Tibial nerve (tissue), 4 donors: ENCODE measurements at places on chromosomes 13 and 19. TPM values are rescaled to one million over a fixed set of nuclear protein-coding genes. Genes with fewer than 3 reads are reported as not detected.

Gene NAPSA
- not detected for total RNA-seq

DNA sequence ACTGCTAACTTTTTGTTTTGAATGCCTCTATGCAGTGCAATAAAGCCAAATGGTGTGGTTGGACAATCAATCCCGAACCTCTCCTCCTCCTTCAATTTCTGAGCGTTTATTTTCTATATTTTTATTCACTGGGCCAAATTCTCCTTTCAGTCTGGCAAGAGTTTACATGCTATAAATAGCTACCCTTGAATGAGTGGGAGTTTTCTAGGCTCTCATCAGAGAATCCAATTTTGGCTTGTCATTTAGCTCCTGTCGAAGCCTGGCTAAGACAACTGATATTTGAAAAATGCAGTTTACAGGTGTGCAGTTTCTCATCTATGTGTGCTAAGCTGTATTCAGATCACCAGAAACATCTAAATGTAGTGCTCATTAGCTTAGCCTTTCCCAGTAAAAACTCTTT is 61.8 kb downstream of the OLFM4 start:
- no peak overlapping the region for H3K4me3 ChIP-seq
- no peaks in the 10 kb centered on the region for H3K36me3 ChIP-seq
- peaks cover 4% of the 10 kb centered on the region for H3K4me1 ChIP-seq
- H3K27ac ChIP-seq, result no peak overlapping the region
- no peaks in the 10 kb centered on the region for H3K27me3 ChIP-seq

DNA sequence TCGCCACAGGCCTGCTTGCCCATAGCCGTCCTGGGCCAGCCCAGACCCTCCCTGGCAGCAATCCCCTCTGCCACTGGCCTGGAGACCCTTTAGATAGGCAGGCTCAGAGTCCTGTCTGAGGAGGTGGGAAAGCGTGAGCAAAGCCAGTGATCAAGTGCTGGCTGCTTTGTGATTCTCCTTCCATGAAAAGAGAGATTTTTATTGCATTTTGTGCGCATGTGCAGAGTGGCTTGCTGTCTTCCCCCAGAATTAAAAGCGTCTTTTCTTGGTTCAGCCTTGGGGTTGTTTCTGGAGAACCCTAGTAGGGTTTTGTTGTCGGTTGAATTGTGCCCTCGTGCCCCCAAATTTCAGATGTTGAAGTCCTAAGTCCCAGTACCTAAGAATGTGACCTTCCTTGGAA is 44.9 kb upstream of the DCT start:
- H3K27ac ChIP-seq, result no peak overlapping the region
- H3K27me3 ChIP-seq, result no peaks in the 10 kb centered on the region
- H3K4me3 ChIP-seq, result no peak overlapping the region
- H3K36me3 ChIP-seq, result no peaks in the 10 kb centered on the region

DNA sequence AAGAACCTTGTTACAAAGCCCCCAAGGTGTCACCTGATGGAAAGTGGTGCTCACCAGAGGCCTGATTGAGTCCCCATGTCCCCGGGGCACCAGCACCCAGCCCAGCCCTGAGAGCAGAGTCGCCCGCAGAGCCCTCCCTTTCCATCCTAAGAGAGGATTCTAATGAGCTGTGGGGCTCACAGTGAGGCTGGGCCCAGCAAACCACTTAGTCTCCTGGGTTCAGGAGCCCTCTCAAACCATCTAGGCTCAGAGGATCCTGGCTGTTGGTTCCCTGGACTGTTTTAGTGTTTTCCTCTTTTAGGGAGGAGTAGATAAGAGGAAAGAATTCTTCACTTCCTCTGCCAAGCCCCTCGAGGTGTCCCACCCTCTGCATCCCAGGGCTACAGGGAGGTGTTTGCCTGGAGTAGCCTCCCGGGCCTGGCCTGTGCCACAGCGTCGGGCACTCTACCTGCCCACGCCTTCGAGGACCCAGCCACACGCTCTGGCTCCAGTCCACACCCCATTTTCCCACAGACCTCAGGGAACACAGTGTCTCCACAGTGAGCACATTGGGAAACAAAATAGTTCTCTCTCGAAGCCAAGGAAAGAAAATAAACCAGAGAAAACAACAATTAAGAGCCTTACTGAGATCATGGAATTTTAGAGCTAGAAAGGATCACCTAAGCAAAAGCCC is 34.4 kb downstream of the DHRS12 start:
- DNase-seq, result peak; percentile 75
- H3K36me3 ChIP-seq, result no peaks in the 10 kb centered on the region
- H3K27me3 ChIP-seq, result no peaks in the 10 kb centered on the region
- H3K27ac ChIP-seq, result peak overlapping the region; percentile 84
- no peaks in the 10 kb centered on the region for H3K4me1 ChIP-seq

- H3K36me3 ChIP-seq, result peaks cover 4% of the 10 kb centered on the region
- H3K4me3 ChIP-seq, result no peak overlapping the region
- H3K27ac ChIP-seq, result no peak overlapping the region
These were observed 102.5 kb downstream of the FAM216B start for GRCh38 chr13:42883771-42884467.

DNA sequence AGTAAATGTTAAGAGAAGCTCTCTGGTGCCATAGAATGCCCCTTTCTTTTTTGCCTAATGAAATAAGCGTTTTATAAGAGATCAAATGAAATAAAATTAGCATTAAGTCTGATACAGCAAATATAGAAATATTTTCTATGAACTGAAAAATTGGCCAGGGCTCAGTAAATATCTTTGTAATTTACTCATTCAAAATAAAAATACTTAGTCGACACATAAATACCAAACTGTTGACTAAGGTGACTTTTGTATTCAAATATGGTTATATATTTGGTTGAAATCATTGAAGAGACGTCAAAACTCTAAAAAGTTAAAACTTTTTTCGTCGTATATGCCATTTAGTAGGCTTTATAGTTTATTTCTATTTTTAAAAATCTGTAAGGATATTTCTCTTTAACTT is 25.6 kb downstream of the IPO5 start:
- H3K4me1 ChIP-seq, result no peaks in the 10 kb centered on the region
- peaks cover 14% of the 10 kb centered on the region for H3K36me3 ChIP-seq
- no peak overlapping the region for H3K4me3 ChIP-seq

DNA sequence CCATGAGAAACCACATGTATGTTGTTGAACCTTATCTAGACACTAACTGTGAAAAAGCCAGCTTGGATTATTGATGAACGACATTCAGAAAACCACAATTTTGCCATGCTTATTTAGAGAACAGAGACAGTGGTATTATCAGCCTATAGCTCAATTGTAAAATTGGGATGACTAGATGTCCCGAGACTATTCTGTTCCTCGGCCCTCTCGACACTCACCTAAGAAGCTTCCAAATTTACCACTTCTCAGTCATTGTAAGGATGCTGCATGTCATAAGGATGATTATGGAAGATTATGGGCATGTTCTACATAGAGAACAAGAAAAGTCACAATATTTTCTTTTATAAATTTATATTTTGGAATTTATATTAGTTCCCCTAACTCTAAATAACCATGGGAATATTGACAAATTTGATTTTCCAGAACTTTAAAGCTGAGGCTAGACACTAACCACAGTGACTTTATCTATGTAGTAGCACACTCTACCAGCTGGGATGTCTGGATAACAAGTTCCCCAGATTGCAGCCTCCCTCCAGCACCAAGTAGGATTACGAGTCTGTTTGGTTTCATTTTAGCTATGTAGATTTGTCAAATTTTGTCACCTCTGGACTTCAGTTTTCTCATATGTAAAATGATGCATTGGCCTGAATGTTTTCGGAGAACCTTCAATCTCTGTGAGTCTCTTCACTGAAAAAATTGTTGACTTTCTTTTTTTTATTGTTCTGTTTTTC is 513.6 kb downstream of the IRS2 start:
- H3K27me3 ChIP-seq, result no peaks in the 10 kb centered on the region
- H3K36me3 ChIP-seq, result no peaks in the 10 kb centered on the region
- H3K4me3 ChIP-seq, result no peak overlapping the region
- no peak overlapping the region for H3K27ac ChIP-seq

Gene AMH
- 0.59 TPM for total RNA-seq

Gene SPC24
- 2.6 TPM for total RNA-seq

- H3K36me3 ChIP-seq, result peaks cover 34% of the 10 kb centered on the region
- DNase-seq, result no peak
- peaks cover 22% of the 10 kb centered on the region for H3K4me1 ChIP-seq
- H3K27me3 ChIP-seq, result no peaks in the 10 kb centered on the region
These were observed 2.0 kb downstream of the CDC34 start for GRCh38 chr19:533364-534058.

- H3K36me3 ChIP-seq, result no peaks in the 10 kb centered on the region
- H3K4me1 ChIP-seq, result no peaks in the 10 kb centered on the region
These were observed 284.1 kb upstream of the ZNF507 start for GRCh38 chr19:32061315-32061714.

DNA sequence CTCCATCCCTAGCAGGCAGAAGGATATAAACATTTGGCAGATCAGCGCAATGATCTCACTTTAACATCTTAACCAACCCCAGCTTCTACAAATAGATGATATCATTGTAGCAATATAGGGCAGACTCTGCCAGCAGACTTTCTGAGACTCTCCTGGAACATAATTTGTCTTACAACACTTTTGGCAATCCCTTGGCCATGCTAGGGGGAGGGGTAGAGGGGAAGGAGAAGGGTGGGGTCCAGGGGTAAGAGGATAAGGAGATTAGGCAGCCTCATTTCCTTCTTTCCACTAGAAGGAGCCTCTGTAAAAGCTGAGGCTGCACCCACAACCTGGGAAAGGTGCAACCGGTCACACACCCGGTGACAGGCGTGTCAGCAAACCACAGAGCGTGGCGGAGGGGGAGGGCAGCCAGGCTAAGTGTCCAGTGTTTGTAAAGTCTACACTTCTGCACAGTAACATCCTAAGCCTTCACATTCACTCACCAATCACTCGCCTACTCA is 8.7 kb upstream of the UBAC2 start:
- no peak overlapping the region for H3K27ac ChIP-seq
- no peaks in the 10 kb centered on the region for H3K27me3 ChIP-seq
- no peak overlapping the region for H3K4me3 ChIP-seq
- no peaks in the 10 kb centered on the region for H3K36me3 ChIP-seq

Gene SIGLEC14
- total RNA-seq, result 1.9 TPM

GRCh38 chr13:66461021-66461420 is 769.1 kb downstream of the PCDH9 start:
- no peak overlapping the region for H3K4me3 ChIP-seq
- no peaks in the 10 kb centered on the region for H3K36me3 ChIP-seq
- no peak for DNase-seq
- no peaks in the 10 kb centered on the region for H3K4me1 ChIP-seq

Gene GAS6
- total RNA-seq, result 503 TPM

Gene DACT3
- 7.1 TPM for total RNA-seq

- no peak overlapping the region for H3K27ac ChIP-seq
- H3K4me1 ChIP-seq, result no peaks in the 10 kb centered on the region
- no peaks in the 10 kb centered on the region for H3K27me3 ChIP-seq
These were observed 8.1 kb downstream of the ARHGEF7 start for GRCh38 chr13:111123221-111123620.

- no peak overlapping the region for H3K4me3 ChIP-seq
- no peaks in the 10 kb centered on the region for H3K36me3 ChIP-seq
- no peak for DNase-seq
- no peaks in the 10 kb centered on the region for H3K4me1 ChIP-seq
- H3K27me3 ChIP-seq, result no peaks in the 10 kb centered on the region
- H3K27ac ChIP-seq, result no peak overlapping the region
These were observed 2080.4 kb downstream of the PCDH9 start for GRCh38 chr13:65149687-65150086.

Gene AZU1
- not detected for total RNA-seq

- no peak overlapping the region for H3K27ac ChIP-seq
- no peak for DNase-seq
- no peaks in the 10 kb centered on the region for H3K27me3 ChIP-seq
These were observed 157.6 kb downstream of the KLF5 start for GRCh38 chr13:73216381-73216831.

- no peak within 1 kb of the TSS for H3K27ac ChIP-seq
- no peaks in the 10 kb centered on the region for H3K4me1 ChIP-seq
- no peaks in the 10 kb centered on the region for H3K36me3 ChIP-seq
- DNase-seq, result peak; percentile 10
- H3K27me3 ChIP-seq, result no peaks in the 10 kb centered on the region
- peak within 1 kb of the TSS; percentile 48 for H3K4me3 ChIP-seq
These were observed at the start of gene C2CD4C for GRCh38 chr19:408902-409515. Gene C2CD4C (minus strand): TSS chr19:409147. CDS start chr19:408361, 786 bp downstream.

- H3K4me1 ChIP-seq, result no peaks in the 10 kb centered on the region
- H3K27ac ChIP-seq, result no peak overlapping the region
- no peaks in the 10 kb centered on the region for H3K27me3 ChIP-seq
- H3K4me3 ChIP-seq, result no peak overlapping the region
- no peak for DNase-seq
- no peaks in the 10 kb centered on the region for H3K36me3 ChIP-seq
These were observed 16.3 kb upstream of the PTPRS start for GRCh38 chr19:5356918-5357317.

DNA sequence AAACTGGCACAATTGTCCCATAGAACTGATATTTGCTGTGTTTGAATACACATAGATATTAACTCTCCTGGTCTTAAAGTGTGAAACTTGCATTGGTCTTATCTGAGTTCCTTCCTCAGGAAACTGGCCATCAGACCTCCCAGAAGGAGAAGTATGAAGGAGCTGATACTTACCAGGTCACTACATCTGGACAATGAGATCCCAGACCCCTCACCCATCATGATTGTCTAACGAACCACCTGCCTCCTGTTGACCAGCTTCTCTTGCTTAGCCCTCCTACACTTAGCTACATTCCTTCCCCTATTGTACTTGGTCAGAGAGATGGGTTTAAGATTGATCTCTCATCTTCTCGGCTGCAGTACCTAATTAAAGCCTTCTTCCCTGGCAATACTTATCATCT is 413.3 kb downstream of the KCTD12 start:
- H3K4me1 ChIP-seq, result no peaks in the 10 kb centered on the region
- H3K27ac ChIP-seq, result peak overlapping the region; percentile 23
- H3K4me3 ChIP-seq, result no peak overlapping the region
- no peaks in the 10 kb centered on the region for H3K36me3 ChIP-seq
- DNase-seq, result no peak

Gene ZNF471
- 11.4 TPM for total RNA-seq

DNA sequence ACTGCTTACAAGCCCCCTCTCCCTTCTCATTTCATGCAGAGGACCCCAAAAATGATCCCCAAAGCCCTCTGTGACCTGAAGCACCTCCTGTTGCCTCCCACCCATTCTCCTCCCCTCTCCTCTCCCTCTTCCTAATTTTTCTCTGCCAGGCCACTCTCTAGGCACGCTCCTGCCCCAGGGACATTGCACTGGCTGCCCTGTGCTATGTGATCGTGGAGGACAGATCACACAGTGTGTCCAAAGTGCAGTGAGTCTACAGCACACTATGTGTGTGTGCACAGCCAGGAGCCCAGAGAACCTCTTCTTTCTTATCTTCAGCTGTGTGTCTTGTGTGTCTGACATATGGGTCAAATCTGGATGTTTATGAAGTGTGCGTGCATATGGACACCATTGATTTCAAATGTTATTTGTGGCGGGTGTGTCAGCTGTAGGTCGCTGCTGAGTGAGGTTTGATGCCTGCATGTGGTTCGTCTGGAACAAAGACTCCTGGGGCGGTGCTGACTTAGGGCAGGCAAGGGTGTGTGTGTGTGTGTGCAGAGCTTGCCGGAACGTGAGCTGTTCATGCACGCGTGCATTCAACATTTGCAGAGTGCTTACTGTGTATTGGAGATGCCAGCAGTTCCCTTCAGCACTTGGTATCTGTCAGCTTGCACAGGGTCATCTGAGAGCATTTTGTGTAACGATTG is 2.1 kb upstream of the KLHL26 start:
- H3K27me3 ChIP-seq, result no peaks in the 10 kb centered on the region
- DNase-seq, result no peak
- peaks cover 13% of the 10 kb centered on the region for H3K4me1 ChIP-seq
- no peak overlapping the region for H3K27ac ChIP-seq

Gene SKA3
- 0.22 TPM for total RNA-seq
